ENCODE measurements at places on chromosomes 12 and 14. TPM values are rescaled to one million over a fixed set of nuclear protein-coding genes. Genes with fewer than 3 reads are reported as not detected.

LGR5 gene
- total RNA-seq: not detected

GRCh38 chr12:129552996-129553750 lies 350.7 kb downstream of the TMEM132D start:
- no peak for DNase-seq

KRT81 gene
- 178 TPM for total RNA-seq

DNA sequence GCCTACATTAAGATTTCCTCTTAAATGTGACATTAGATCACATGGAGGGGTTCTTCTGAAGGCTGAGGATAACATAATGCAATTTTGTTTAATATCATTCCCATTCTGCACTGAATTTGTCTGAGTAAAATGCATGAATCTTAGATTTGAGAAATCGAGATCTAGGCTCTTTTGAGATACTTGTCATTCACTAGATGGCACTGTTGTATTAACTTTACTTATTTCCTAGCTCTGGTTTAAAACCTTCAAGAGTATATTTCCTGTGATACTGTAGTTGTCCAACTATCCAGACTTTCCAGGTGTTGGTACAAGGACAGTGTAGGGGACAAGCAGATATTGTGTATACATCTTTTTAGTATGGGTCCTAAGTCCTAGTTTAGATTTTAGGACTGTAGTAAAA lies 91.7 kb upstream of the SEL1L start:
- DNase-seq: no peak

HOXC13 gene
- not detected for total RNA-seq

RBP5 gene
- not detected for total RNA-seq

GRCh38 chr14:89797148-89797547 lies 157.4 kb downstream of the EFCAB11 start:
- DNase-seq: no peak

DNA sequence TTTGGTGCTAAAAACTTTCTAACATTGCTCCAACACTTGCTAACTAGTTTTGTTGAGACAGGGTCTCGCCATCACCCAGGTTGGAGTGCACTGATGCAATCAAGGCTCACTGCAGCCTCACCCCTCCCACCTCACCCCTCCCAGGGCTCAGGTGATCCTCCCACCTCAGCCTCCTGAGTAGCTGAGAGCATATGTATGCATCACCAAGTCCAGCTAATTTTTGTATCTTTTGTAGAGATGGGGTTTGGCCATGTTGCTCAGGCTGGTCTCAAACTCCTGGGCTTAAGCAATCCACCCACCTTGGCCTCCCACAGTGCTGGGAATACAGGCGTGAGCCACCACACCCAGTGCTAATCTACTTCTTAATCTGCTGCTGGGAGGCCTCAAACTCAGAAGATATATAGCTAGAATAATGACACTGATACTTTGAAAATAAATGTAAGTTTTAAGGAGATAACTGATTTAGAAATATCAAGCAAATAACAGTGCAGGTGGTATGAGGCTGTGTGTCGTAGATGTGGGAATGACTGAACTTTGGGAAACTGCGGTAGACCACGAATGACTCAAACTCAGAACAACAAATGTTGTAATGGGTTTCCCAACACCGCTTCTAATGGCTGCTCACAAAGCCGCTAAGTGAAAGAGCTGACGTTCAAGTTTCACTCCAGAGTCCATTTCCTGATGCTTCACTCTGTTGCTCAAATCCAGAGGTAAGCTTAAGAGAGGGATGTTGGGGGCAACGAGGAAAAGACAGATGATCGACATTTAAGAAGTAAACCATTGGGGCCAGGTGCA lies 10.0 kb downstream of the TMCC3 start:
- peak; percentile 98 for DNase-seq

KLHDC1 gene
- total RNA-seq: 0.17 TPM

- no peak for DNase-seq
These were observed 108.7 kb downstream of the TTC8 start for GRCh38 chr14:88933191-88933590.

GRCh38 chr14:93546642-93547041 lies 115.9 kb downstream of the UNC79 start:
- DNase-seq: peak; percentile 61

- no peak for DNase-seq
These were observed 183.4 kb downstream of the PTPN11 start for GRCh38 chr12:112602150-112602549.

OAS1 gene
- total RNA-seq: 2.2 TPM

DNA sequence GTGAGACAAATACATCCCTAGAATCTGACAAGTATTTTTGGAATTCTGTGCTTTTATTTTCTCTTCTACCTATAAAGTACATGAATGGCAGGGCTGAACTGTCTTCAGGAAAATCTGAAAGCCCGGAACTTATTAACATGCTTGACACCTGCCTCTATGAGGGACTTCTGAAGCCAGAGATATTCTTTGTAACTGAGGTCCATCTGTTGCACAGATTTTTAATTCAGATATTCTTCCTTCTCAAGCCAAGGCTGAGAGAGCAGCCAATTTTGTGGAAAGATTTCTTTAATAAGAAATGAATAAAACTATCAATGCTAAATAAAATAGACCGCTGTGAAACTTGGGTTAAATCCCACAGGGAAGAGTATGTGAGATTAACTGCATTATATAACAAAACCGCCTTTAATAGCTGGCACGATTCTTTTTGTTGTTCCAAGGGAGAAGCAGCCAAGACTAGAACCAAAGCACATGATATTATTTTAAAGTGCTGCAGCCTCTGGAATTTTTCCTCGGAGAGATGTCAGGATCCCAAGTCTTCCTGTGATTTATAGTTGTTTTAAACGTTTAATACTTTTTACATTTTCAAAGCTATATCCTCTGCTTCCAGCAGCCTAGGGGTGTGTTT lies 148.9 kb downstream of the CRADD start:
- no peak for DNase-seq

PRR4 gene
- total RNA-seq: 0.29 TPM

DNA sequence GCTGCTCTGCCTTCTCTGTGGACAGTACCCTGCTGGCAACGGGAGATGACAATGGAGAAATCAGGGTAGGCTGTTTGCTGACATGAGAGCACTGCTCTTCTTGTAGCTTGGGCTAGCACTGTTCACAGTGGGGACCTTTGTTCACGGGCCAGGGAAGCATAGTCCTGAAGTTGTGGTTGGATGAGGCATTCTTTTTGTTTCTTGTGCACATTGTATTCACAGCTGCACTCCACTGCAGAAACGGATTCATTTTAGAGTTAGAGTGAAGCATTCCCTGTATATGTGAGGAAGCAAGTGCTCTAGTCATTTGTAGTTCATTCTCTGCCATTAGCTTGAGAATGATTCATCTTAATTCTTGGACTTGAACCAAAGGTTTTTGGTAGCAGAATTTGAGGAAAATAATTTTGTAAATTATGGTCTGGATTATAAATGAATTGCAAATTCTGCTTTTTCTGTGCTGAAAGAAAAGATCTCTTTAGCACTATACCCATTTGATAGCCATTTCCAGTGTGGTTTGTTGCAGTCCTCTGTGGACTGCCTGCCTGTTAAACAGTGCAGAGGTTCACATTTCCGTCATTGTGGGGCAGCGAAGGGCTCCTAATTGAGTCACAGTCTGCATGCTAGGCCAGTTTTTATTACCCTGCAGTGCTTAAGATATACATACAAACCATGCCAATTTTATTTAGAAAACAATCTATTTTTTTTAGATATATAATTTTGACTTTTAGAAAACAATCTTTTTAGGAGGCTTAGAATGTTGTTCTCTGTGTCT lies 80.6 kb downstream of the APAF1 start:
- peak; percentile 12 for DNase-seq

GRCh38 chr14:28751467-28752058 lies 15.0 kb upstream of the FOXG1 start:
- DNase-seq: peak; percentile 20

- no peak for DNase-seq
These were observed 4.5 kb downstream of the FMNL3 start for GRCh38 chr12:49702676-49703215.

DNA sequence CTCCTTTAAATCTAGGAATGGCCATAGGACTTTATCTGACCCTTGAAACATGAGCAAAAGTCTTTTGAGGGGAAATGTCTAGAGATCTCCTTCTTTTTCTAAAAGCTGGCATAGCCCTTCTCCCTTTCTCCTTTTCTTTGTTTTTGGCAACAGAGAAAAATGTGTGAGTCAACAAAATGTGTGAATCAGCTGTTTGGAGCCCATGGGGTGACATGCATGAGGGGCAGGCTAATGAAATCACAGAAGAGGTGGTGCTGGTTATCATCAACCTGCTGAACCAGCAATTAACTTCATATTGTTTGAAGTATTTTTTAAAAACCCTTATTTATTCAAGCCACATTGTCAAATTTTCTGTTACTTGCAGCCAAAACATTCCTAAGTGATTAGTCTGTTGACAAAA lies 132.3 kb downstream of the CCDC59 start:
- DNase-seq: no peak

DNA sequence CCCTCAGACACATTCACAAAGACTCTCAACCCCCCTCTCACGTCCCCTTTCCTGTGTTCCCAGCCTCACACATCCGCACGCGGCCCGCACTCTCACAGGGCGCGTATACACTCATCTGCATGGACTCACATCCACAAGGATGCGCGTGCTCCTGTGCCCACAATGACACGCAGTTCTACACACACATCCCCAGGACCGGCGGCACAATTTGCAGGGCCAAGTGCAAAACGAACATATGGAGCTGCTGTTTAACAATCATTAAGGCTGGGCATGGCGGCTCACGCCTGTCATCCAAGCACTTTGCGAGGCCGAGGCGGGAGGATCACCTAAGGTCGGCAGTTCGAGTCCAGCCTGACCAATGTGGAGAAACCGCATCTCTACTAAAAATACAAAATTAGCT lies 36.4 kb upstream of the EML1 start:
- no peak for DNase-seq

DNA sequence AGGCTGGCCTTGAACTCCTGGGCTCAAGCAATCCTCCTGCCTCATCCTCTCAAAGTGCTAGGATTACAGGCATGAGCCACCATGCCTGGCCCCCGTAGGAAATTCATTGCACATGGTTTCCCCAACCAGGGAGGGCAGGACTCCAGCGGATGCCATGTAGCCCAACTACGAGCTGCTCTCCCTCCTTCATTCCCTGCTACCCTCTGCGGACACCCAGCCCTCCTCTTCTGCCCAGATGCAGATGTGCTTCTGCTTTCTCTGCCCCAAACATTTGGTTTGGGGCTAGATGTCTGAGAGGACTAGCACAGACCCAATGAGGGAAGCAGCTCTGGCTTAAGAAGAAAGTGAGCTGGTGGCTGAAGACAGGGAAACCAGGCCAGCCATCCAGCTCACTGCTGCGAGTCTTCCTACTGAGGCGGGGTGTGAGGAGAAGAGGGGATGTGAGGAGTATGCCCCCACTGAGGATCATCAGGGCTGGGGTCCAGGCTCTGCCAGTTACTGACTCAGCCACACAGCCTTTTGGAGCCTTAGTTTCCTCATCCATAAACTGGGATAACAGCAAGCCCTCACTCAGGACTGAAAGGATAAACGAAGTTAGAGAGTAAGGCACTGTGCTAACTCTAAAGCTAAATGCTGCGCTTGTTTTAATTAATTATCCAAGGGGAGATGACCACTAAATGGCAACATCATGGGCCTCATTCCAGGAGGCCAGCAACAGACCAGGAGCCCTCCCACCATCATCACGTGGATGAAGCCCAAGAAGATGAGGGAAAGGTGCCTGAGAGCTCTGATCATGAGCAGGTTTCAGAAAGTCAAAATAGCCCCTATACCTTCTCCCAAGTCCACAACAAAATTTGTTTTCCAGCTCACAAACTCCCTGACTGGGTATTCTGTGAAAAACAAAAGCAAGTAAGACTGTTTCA lies 10.9 kb downstream of the CTDSP2 start:
- no peak for DNase-seq

GRCh38 chr12:75856235-75856634 lies 175.3 kb downstream of the PHLDA1 start:
- no peak for DNase-seq

- no peak for DNase-seq
These were observed 733 bp upstream of the P3H3 start for GRCh38 chr12:6827437-6827911.

GRCh38 chr12:43436597-43436996 lies 115.4 kb downstream of the ADAMTS20 start:
- DNase-seq: no peak

INF2 gene
- 100 TPM for total RNA-seq

AJUBA gene
- 105 TPM for total RNA-seq

DNA sequence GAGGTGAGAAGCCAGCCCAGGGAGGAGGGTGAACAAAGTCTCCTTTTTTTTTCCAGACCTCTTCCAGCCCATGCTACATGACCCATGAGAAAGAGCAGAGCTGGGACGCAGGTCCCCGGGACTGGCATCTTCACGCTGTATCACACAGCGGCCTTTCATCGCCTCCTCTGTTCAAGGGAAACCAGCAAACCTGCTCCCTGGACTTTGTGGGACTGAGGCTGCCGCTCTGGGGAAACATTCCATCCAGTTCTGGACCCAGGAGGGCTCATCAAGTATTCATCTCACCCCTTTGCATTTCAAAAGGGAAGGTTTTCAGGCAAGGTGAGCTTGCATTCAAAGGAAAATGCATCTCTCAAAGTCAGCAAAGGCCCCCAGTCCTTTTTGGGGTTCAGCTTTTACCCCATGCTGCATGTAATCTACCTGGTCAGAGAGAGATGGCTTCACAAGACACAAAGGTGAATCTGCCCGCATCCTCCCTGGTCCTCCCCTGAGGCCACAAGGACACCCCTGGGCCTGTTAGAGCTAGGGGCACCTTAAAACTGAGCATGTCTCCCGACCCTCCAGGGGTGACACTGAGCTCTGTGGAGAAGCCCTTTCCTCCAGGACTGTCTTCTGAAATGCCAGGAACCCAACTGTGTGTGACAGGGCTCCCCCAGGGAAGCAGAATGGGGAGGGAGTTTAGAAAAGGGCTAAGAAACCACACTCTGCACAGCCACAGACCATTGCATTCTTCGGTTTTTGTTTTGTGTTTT lies 21.2 kb upstream of the MEG3 start:
- no peak for DNase-seq

- DNase-seq: no peak
These were observed 22.2 kb downstream of the FCF1 start for GRCh38 chr14:74735125-74735524.

SLC22A17 gene
- 4.3 TPM for total RNA-seq

DNA sequence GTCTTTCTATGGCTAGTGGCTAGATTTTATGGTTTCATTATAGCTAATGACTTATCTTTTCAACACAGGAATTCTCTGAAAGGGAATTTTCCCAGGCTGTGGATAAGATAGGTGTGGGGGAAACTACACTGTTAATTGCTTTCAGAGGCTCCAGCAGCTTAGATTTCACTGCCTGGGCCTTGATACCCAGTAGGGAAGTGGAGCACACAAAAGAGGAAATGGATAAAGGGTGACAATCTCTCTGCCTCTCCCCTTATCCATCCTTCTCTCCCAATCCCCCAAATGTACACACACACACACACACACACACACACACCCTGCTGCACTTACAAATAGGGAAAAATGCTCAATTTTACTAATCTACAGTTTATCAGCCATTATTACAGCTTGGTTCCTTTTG lies 19.1 kb downstream of the SIX4 start:
- no peak for DNase-seq

Measured in epithelial cell of proximal tubule (primary cell).